ENCODE measurements at places on chromosomes 2 and 18.

DNA sequence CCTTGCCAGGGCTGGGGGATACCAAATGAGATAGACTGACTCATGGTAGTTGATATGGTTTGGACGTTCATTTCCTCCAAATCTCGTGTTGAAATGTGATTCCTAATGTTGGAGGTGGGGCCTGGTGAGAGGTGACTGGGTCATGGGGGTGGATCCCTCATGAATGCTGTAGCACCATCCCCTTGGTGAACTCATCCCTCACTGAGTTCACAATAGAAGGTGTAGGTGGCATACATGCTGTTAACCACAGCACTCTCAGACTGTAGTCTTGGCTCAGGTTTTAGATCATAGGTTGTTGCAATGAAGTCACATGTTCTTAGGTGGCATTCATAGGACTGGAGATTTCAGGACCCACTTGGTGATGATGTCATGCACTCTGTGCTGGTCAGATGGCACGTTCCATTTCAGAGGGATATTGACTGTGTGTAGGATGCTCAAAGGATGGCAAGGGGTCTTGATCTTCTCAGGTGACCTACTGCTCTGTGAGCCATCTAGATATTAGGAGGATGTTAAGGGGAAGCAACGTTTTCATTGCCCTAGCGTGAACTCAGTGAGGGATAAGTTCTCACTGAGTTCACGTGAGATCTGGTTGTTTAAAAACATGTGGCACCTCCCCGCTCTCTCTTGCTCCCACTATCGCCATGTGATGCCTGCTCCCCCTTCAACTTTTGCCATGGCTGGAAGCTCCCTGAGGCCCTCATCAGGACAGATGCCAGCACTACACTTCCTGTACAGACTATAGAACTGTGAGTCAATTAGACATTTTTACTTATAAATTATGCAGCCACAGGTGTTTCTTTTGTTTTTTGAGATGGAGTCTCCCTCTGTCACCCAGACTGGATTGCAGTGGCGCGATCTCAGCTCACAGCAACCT lies 73.8 kb upstream of the ACAA2 start:
- no peak for DNase-seq

- no peak for DNase-seq
Measured at GRCh38 chr2:15313657-15314056, 247.5 kb downstream of the NBAS start.

DNA sequence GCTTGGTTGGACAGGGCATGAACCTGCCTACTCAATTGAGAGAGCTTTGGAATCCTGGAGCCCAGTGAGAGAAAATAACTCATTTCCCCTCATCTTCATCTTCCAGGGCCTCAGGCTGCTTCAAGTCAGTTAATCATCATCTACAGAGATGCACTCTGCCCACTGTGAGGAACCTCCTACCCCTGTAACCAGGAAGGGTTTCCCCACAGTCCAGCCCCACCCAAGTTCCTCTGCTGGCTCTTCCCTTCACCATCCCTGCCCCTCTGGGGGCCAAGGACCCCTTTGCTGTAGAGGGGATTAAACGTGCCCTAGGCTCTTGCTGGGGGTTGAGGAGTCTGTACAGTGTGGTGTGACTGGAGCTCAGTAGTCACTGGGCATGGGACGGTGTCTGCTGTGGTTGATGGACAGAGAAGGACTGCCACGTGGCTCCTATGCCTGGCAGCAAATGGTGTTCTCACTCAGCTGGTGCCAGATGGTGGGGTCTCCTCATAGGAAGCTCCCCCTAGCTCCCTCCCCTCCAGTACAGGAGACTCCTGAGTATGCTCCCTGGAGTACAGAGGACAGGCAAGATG lies 29.5 kb upstream of the LGALSL start:
- no peak for DNase-seq

DNA sequence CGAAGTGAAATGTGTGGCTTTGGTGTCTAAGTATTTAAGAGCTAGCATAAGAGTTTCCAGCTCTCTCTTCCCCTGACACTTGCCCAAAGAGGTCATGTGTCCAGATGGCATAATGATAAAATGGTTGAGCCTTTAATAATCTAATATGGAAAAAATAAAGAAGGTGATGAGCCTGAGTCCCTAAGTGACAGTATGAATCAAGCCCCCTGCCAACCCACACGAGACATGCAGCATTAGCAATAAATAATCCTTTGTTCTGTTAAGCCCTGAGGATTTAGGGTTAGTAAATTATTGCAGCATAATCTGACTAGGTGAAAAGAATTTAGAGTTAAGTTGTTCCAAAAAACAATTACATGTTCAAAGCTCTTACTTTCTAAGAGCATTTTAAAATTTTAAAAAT lies 217.2 kb upstream of the CCDC150 start:
- DNase-seq, result no peak

DNA sequence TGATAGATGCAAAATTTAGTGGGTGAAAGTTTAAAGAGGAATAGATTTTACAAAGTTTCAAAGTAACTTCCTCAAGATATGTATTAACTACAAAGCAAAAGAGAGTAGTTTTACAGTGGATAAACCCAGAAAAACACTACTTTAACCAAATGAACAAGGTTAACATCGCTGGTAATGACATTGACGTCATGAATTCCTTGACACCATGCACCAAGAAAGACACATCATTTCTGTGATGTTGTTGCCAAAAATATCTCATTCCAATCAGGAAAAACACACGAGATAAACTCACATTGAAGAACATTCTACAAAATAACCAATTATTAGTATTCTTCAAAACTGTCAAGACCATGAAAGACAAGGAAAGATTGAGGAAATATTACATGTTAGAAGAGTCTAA lies 605.6 kb upstream of the SETBP1 start:
- DNase-seq, result no peak

- no peak for DNase-seq
Measured at GRCh38 chr2:237293978-237294377, 120.0 kb downstream of the COL6A3 start.

- DNase-seq, result no peak
Measured at GRCh38 chr2:43518181-43518580, 77.7 kb downstream of the THADA start.

DNA sequence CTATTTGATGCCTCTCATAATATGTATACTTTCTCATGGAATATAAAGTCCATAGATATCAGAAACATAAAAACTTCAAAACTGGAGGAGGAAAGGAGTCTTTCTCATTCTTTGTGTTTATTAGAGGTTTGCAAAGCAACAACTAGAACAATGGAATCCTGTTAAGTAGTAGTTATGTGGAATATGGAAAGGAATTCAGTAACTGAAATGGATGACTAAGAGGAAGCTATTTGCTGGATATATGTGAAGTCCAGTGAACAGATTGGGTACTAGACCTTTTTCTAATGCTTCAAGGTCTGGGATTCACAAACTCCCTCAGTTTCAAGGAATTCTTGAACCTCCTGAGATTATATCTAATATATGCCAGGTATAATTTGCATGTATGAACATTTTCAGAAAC lies 353.6 kb upstream of the FANCL start:
- no peak for DNase-seq

GRCh38 chr2:148495586-148495985 lies 149.0 kb upstream of the EPC2 start:
- no peak for DNase-seq

GRCh38 chr18:3790703-3791102 lies 340.7 kb downstream of the TGIF1 start:
- no peak for DNase-seq

- no peak for DNase-seq
Measured at GRCh38 chr18:63102941-63103744, 216.4 kb downstream of the BCL2 start.
